ENCODE measurements at places on chromosomes 16 and 17. TPM values are rescaled to one million over a fixed set of nuclear protein-coding genes. Genes with fewer than 3 reads are reported as not detected.
A peak's percentile ranks its signal among the peaks of the same experiment; 100 is the strongest.

DNA sequence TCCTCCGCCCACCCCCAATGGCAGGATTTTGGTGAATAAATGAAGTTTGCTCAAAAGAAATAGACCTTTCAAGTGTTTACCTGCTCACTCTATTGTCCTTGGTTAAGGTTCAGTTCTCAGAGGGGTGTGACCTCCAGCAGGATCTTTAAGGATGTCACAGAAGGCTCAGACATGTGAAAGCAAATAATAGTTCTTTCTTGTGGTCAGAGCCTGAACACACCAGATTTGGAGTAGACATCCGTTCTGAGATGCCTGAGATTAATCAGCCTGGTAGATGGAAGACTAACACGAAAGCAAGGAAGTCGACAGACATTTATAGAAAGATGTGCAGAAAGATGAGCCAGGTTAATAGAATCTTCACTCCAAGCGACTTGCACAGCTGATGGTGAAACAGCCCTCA, 557.9 kb upstream of the CDH11 start:
- no peak for DNase-seq
- H3K27me3 ChIP-seq: no peaks in the 10 kb centered on the region
- no peaks in the 10 kb centered on the region for H3K36me3 ChIP-seq

DNA sequence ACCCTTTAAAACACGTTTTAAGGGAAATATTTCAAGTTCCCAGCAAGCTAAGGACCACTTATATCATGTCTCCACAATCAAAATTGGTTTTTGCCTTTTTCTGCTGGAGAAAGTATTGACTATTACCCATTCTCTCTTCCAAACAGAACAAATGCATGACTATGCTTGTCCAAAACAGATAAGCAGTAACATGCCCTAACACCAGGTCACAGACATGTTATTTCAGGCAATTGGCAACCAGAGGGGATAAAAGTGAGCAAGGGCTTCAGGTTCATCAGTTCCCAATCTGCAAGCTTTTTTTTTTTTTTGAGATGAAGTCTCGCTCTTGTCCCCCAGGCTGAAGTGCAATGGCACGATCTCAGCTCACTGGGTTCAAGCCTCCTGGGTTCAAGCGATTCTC, 15.0 kb downstream of the SKA2 start:
- H3K4me3 ChIP-seq: no peak overlapping the region
- H3K27me3 ChIP-seq: no peaks in the 10 kb centered on the region
- no peak overlapping the region for H3K27ac ChIP-seq
- peaks cover 5% of the 10 kb centered on the region for H3K36me3 ChIP-seq

DNA sequence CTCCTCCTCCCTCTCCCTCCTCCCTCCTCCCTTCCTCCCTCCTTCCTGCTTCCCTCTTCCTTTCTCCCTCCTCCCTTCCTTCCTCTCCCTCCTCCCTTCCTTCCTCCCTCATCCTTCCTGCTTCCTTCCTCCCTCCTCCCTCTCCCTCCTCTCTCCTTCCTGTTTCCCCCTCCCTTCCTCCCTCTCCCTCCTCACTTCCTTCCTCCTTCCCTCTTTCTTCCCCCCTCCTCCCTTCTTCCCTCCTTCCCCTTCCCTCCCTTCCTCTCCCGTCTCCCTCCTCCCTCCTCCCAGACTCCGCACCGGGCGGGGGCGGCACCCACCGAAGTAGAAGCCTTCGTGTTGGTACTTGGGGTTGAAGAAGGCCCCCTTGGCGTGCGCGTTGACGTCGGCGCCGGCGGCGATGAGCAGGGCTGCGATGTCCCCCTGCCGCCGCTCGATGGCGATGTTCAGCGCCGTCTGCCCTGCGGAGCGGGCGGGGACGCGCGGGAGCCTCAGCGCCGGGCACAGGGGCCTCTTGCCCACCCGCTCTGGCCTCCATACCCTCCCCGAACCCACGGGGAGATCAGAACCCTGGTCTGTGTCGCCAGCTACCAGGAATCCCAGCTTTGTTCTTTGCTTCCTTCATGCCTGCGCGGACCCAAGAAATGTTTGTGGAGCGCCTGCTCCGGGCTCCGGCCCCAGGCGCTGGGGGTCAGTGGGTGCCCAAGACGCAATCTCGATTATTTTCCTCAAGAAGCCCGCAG, 22.2 kb downstream of the TRPV3 start:
- peaks cover 15% of the 10 kb centered on the region for H3K4me1 ChIP-seq
- H3K27me3 ChIP-seq: peaks cover 6% of the 10 kb centered on the region
- peak overlapping the region; percentile 55 for H3K27ac ChIP-seq
- H3K4me3 ChIP-seq: peak overlapping the region; percentile 51

DNA sequence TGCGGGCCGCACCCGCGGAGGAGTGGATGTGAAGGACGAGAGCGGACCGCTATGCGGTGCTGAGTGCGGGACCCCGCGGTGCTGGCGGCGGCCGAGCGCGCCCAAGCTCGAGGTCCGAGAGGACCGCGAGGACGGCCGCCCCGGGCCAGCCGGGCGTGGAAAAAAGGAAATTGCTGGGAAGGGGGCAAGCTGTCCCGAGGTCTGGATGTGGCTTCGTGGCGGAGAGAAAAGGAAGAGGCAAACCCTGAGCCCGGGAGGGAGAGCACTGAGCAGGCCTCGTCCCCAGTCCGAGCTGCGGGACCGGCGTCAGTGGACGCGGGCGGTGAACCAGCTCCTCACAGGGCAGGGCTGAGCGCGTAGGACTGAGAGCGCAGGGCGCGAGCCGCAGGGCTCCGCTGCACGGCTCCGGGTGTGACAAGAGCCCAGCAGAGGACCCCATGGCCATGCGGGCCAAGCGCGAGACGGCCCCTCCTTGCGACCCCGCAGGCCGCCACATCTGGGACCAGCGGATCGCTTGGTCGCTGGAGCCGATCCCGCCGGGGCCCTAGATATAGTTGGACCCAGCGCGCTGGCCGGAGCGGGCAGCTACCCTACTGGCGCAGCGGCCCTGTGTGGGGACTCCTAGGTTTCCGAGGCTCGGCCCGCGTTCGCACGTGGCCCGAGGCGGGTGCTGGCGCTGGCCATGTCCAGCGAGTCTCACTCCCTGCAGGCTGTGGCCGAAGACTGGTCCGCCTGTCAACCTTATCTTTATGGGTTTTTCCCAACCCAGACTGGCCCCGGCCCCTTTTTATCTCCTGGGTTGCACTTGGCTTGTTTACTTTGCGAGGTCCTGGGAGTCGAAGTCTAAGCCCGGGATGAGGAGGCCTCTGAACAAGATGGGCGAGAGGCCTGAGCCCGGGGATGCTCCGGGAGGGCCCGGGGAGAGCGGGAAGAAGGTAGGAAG, 2.4 kb downstream of the TBX4 start:
- H3K27me3 ChIP-seq: peaks cover 77% of the 10 kb centered on the region
- peak overlapping the region; percentile 84 for H3K27ac ChIP-seq
- H3K36me3 ChIP-seq: no peaks in the 10 kb centered on the region
- peak overlapping the region; percentile 27 for H3K4me3 ChIP-seq
- peaks cover 51% of the 10 kb centered on the region for H3K4me1 ChIP-seq

GRCh38 chr16:4290236-4290830, 17.5 kb upstream of the TFAP4 start:
- H3K27me3 ChIP-seq: no peaks in the 10 kb centered on the region
- peaks cover 39% of the 10 kb centered on the region for H3K4me1 ChIP-seq
- H3K36me3 ChIP-seq: no peaks in the 10 kb centered on the region
- H3K27ac ChIP-seq: no peak overlapping the region

GRCh38 chr17:19867079-19867328, 732 bp downstream of the ULK2 start:
- peak overlapping the region; percentile 50 for H3K4me3 ChIP-seq
- peak; percentile 83 for DNase-seq
- peak overlapping the region; percentile 55 for H3K27ac ChIP-seq
- H3K27me3 ChIP-seq: no peaks in the 10 kb centered on the region
- H3K36me3 ChIP-seq: peaks cover 14% of the 10 kb centered on the region
- H3K4me1 ChIP-seq: peaks cover 13% of the 10 kb centered on the region

TMC8 gene
- 1.2 TPM for total RNA-seq

DNA sequence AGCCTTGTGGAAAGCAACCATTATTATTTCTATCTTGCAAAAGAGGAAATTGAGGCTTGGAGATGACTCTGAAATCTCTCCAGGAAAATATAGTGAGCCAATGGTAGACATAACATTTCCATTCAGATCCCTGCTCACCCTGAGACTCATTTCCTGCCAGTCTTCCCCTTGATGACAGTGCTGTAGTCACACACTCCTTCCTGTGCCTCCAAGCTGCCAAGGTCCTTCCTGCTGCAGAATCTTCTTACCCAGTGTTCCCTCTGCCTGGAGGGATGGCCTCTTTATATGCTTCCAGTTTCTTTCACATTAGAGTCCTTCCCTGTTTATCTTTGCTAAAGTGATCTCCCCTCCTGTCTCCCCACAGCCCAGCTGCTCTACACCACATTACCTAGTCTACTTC, 648.1 kb downstream of the TOX3 start:
- H3K27me3 ChIP-seq: no peaks in the 10 kb centered on the region
- H3K4me3 ChIP-seq: no peak overlapping the region
- H3K27ac ChIP-seq: no peak overlapping the region
- no peaks in the 10 kb centered on the region for H3K36me3 ChIP-seq
- no peaks in the 10 kb centered on the region for H3K4me1 ChIP-seq
- no peak for DNase-seq

RNF43 gene
- total RNA-seq: 0.04 TPM

WIPF2 gene
- 4.6 TPM for total RNA-seq

DNA sequence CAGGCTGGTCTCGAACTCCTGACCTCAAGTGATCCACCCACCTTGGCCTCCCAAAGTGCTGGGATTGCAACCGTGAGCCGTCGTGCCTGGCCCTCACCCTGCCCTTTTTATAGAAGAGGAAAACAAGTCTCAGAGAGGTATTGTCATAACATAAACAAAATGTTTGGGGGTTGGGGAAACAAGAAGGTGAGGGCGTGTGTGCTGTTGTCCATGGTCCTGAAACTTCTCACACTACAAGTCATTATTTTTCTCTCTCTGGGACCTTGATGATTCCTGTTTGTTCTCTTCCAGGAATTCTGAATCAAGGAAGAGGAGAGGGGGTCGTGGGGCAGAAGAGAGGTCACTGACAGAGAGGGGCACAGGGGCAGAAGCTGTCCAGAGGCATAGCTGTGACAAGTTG, 160.2 kb upstream of the LHX1 start:
- no peaks in the 10 kb centered on the region for H3K27me3 ChIP-seq
- no peaks in the 10 kb centered on the region for H3K4me1 ChIP-seq
- H3K36me3 ChIP-seq: no peaks in the 10 kb centered on the region
- no peak overlapping the region for H3K4me3 ChIP-seq
- peak; percentile 10 for DNase-seq

DNA sequence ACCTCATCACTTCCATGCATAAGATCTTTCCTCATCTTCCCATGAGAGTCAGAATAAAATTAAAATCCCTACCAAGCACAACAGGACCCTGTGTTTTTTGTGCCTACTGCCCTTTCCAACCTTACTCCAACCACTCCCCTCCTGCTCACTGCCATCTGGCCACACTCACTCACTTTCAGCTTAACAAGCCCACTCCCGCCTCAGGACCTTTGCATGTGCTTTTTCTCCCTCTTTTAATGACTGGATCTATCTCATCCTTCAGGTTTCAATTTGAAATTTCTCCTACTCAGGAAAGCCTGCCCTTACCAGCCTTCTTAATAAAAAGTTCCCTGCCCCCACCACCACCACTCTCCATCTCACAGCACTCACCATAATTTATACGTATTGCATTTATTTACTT, 14.7 kb downstream of the C17orf67 start:
- no peak overlapping the region for H3K4me3 ChIP-seq
- no peak for DNase-seq
- no peak overlapping the region for H3K27ac ChIP-seq
- H3K27me3 ChIP-seq: no peaks in the 10 kb centered on the region
- no peaks in the 10 kb centered on the region for H3K36me3 ChIP-seq

DNA sequence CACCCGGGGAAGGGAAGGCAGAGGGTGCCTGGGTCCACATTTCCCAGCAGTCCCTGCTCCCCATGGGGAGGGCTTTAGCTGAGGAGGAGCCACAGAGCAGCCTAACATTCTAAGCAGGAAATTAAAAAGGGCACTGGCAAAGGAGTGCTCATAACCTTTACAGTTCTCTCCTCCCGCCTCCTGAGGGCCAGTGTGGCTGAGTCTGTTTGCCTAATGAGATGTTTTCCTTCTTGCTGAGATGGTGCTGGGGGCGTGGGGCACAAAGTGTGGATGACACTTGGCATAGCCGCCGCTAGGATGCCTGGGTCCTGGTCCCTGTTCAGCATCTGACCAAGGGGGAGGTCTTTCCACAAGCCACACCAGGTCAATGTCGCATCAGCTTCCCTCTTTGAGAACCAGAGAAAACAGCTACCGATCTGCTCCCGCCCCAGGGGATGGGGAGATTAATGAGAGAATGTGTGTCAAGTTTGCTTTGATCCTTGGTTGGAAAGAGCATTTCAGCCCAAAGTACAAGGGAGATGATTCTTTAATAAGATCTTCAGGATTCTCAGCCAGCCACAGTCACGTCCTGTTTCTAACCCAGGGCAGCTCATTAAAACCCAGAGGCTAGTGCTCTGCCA, 5.8 kb downstream of the KIF18B start:
- H3K4me3 ChIP-seq: no peak overlapping the region
- peaks cover 3% of the 10 kb centered on the region for H3K36me3 ChIP-seq
- DNase-seq: no peak
- no peak overlapping the region for H3K27ac ChIP-seq
- no peaks in the 10 kb centered on the region for H3K4me1 ChIP-seq

DNA sequence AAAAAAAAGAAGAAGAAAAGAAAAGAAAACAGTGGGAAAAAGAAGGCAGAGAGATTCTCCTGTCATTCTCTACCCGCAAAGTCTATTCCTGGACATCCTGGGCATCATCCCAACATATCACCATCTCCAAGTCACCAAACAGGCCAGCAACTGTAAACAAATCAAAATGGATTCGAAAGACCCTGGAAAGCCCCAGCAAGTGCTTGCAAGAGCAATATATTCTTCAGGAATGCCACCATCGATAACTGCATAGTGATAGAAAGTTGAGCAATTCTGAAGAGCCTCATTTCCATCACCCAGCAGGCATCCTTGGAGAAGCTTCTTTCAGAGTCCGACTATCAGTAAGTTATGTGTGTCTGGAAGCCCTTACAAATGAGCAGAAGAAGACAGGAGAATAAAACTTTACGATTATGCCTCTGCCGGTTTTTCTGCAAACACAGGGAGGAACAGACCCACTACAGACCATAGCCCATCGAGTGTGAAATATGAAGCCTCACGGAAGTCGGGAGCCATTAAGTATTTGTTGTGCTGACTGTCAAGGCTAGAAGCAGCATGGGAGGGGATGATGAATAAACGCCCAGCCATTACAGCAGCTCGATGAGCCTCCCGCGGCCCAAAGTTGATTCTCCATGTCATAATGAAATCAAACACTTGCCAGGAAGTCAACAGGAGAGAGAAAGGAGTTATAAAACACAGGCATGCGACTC, 64.5 kb upstream of the SEC14L1 start:
- no peak for DNase-seq
- H3K27ac ChIP-seq: no peak overlapping the region
- H3K27me3 ChIP-seq: peaks cover 15% of the 10 kb centered on the region
- no peaks in the 10 kb centered on the region for H3K36me3 ChIP-seq

GRCh38 chr16:30004811-30005242, 6.0 kb downstream of the DOC2A start:
- H3K27me3 ChIP-seq: peaks cover 16% of the 10 kb centered on the region
- H3K4me3 ChIP-seq: no peak overlapping the region
- peaks cover 3% of the 10 kb centered on the region for H3K4me1 ChIP-seq
- H3K27ac ChIP-seq: no peak overlapping the region
- no peak for DNase-seq

- no peak for DNase-seq
- H3K36me3 ChIP-seq: no peaks in the 10 kb centered on the region
- H3K27ac ChIP-seq: no peak overlapping the region
- no peak overlapping the region for H3K4me3 ChIP-seq
- peaks cover 12% of the 10 kb centered on the region for H3K27me3 ChIP-seq
- peaks cover 27% of the 10 kb centered on the region for H3K4me1 ChIP-seq
These were observed 212.8 kb downstream of the MSI2 start for GRCh38 chr17:57468932-57469775.

- no peaks in the 10 kb centered on the region for H3K27me3 ChIP-seq
- H3K36me3 ChIP-seq: peaks cover 51% of the 10 kb centered on the region
- peaks cover 47% of the 10 kb centered on the region for H3K4me1 ChIP-seq
- DNase-seq: peak; percentile 73
These were observed 47.9 kb upstream of the SREBF1 start for GRCh38 chr17:17884391-17885357.

LPCAT2 gene
- 14.8 TPM for total RNA-seq

Measured in muscle of leg (tissue), 16 donors.